ENCODE measurements at places on chromosomes 3 and 15. TPM values are rescaled to one million over a fixed set of nuclear protein-coding genes. Genes with fewer than 3 reads are reported as not detected.
A peak's percentile ranks its signal among the peaks of the same experiment; 100 is the strongest.

DNA sequence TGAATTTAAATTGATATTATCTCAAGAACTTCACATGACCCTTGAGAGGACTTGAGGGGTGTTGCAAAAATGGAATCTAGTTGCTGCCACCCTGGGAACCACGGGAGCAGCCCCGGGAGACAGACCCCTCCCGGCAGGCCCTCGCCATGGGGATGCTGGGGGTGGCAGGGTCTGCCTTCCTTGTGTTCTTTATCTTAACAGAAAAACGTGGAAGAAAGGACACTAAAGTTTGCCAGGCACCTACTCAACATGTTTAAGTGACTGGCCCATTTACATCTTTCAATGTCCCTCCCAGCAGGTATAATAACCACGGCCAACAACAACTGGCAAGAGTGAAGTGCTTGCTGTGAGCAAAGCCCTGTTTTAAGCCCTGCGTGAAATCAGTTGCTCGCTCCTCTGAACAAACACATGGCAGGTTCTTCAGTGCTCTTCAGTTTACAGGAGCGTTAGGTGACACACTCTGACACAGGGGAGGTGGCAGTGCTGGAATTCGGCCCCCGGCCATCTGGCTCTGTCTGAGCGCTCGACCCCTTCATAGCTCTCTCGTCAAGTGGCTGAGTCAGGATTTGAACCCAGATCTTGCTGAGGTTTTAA, 112.5 kb downstream of the ASB7 start:
- H3K4me3 ChIP-seq = no peak overlapping the region
- no peak overlapping the region for H3K27ac ChIP-seq
- no peak for DNase-seq

DNA sequence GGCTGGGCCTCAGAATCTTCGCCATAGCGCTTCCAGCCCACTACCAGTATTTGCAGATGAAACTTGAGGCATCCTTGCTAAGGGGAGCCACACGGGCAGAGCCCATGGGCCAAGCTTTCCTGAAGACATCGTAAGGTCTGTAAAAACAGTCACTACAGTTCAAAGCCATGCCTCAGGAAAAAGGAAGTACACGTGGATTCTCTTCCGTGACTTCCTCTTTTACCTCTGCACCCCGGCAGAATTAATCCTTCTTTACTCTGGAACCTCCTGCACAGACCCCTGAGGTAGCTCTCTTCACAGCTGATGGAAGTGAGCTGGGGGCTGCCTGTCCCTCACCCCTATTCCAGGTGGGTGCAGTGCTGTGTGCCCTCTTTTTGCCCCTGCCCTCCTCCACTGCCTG, 129.2 kb downstream of the CHDH start:
- H3K27ac ChIP-seq = no peak overlapping the region
- peaks cover 4% of the 10 kb centered on the region for H3K4me1 ChIP-seq
- H3K27me3 ChIP-seq = no peaks in the 10 kb centered on the region
- no peak overlapping the region for H3K4me3 ChIP-seq
- no peak for DNase-seq

DNA sequence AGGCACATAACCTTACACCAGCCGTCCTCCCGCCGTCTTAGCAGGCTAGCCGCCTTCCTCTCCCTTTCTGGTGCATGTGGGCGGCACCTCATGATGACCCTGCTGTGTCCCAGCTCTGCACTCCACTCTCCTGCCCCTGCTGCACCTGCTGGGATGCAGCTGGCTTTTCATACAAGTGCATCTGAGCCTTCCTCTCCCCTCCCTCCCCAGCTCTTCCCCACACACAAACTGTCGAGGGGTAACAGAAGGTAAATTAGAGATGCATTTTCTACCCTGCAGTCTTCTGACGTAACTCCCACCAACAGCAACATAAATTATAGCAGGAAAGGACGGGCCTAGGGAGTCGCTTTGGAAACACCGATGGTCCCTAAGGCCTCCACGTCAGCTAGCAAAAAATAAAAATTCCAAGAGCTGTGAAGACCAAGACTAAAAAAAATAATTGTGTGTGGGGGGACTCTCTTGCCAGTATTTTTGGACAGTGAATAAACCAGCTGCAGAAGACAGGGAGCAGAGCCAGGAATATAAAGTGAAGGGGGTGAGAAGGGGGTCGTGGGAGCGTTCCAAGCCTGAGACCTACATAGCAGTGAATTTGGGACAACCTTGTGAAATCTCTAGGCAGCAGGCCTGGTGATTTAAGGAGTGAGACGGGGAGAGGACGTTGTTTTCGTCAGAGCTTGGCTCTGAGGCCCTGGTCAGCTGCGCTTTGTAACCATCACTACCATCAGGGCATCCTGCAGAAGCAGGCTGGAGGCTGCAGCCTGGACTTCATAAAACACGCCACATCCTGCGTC, 216.2 kb downstream of the ADAMTS17 start:
- no peak for DNase-seq
- no peaks in the 10 kb centered on the region for H3K27me3 ChIP-seq

DNA sequence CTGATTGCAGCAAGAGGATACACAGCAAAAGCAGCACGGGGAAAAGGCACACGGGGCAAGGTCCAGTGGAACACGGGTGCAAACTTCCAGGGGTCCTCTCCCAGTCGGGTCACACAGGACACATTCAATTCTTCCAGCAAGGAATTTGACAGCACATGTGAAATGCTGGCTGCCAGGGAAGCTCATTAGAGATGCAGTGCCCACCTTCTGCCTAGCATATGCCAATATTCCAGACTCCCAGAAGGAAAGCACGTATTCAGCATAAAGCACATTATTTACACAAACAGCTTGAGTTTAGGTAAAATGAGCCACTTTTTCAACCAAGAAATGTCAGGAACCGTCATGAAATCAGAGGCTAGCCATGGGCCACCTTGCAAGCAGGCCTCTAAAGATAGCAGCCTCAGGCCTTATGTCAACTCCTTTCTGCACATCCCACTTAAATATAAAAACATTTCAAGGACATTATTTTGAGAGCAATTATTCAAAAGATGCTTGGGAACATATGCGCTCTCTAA, 19.3 kb downstream of the MYO5C start:
- no peak overlapping the region for H3K27ac ChIP-seq
- no peaks in the 10 kb centered on the region for H3K36me3 ChIP-seq
- H3K4me3 ChIP-seq = no peak overlapping the region
- no peaks in the 10 kb centered on the region for H3K4me1 ChIP-seq
- DNase-seq = no peak

- no peak for DNase-seq
- no peak overlapping the region for H3K4me3 ChIP-seq
- no peaks in the 10 kb centered on the region for H3K27me3 ChIP-seq
- no peaks in the 10 kb centered on the region for H3K36me3 ChIP-seq
- peaks cover 40% of the 10 kb centered on the region for H3K4me1 ChIP-seq
- H3K27ac ChIP-seq = no peak overlapping the region
These were observed 117.8 kb downstream of the XXYLT1 start for GRCh38 chr3:195153130-195153529.

Gene EPHB1
- 2.1 TPM for total RNA-seq

DNA sequence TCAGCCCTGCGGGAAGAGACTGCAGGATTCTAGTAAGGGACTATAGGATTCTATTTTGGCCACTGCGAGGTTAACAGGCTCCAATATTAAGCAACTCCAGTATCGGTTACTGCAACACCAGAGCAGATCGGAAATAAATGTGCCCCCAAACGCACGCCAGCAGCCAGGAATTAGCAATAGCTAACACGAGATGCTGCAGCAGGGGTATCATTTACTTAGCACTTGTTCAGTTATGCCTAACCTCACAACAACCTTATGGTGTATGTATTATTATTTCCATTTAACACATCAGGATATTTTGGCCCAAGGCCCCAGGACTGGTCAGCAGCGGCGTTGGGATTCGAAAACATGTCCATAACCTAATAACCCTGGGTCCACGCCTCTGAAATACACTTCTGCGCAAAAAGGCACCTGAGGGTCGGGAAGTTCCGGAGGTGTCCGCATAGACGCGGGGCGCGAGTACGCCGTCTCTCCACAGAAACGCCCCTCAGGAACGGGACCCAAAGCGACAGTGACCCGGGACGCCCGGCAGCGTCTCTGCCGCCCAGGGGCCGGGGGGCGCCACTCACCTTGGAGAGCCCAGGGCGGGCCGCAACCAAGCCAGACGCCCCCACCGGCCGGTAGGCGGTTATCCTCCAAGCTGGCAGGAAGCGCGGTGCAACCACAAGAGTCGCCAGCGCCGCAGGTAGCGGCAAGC, 681 bp downstream of the PIK3CB start:
- H3K4me3 ChIP-seq = peak overlapping the region; percentile 95
- peak overlapping the region; percentile 75 for H3K27ac ChIP-seq
- no peaks in the 10 kb centered on the region for H3K27me3 ChIP-seq
- H3K36me3 ChIP-seq = no peaks in the 10 kb centered on the region

GRCh38 chr3:58135712-58136543, 74.8 kb downstream of the DNASE1L3 start:
- DNase-seq = no peak
- H3K4me3 ChIP-seq = no peak overlapping the region
- no peaks in the 10 kb centered on the region for H3K4me1 ChIP-seq
- no peak overlapping the region for H3K27ac ChIP-seq

Gene DUOXA2
- total RNA-seq = not detected

Gene ACKR2
- total RNA-seq = not detected

Gene NEK11
- 3.3 TPM for total RNA-seq

DNA sequence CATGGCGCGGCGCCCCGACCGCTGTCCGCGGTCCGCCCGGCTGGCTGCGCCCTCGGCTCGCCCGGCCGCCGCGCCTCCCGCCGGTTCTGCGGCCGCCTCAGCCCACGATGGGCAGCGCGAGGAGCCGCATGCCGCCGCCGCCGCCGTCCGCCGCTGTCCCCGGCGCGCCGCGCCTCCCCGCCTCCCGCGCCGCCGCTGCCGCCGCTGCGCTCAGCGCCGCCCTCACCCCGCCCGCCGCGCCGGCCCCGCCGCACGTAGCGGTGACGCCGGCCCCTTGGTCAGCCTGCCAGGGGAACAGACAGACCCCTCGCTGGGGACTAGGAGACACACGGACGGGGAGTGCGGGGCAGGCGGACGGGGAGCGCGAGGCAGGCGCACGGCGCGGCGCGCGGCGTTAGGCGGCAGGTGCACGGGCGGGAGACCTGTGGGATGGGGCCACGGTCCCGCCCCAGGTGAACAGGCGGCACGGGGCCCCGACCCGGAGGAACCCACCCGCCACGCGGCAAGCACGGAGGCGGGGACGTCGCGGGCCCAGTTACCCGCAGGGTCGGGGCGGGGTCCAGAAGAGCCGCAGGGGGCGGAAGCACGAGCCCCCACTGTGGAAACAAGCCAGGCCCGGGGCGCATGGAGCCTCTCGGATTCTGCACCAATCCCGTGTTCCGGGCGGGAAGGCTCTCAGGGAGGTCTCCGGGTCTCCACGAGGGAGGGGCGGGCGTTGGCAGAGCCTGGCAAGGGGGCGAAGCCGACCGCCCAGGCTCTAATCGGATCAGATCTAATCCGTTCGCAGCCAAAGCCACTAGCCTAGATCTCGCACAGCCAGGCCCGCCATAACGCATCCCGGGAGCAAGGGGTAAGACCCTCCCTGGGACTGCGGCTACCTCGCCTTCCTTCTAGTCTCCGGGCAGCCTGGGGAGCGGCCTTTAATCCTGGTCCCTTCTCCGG, at the start of gene CSPG5:
Gene CSPG5 (minus strand): TSS at position 175 of the 942 bp plus-strand sequence. CDS start 172 bp downstream, at position 3.
- peaks cover 12% of the 10 kb centered on the region for H3K27me3 ChIP-seq
- H3K36me3 ChIP-seq = no peaks in the 10 kb centered on the region
- peak; percentile 7 for DNase-seq
- H3K4me3 ChIP-seq = no peak within 1 kb of the TSS
- no peak within 1 kb of the TSS for H3K27ac ChIP-seq

GRCh38 chr15:26083457-26083856, 220.3 kb upstream of the ATP10A start:
- no peak for DNase-seq
- peaks cover 5% of the 10 kb centered on the region for H3K4me1 ChIP-seq
- no peaks in the 10 kb centered on the region for H3K36me3 ChIP-seq
- no peak overlapping the region for H3K27ac ChIP-seq
- H3K27me3 ChIP-seq = no peaks in the 10 kb centered on the region
- H3K4me3 ChIP-seq = no peak overlapping the region

- no peaks in the 10 kb centered on the region for H3K36me3 ChIP-seq
- no peak overlapping the region for H3K4me3 ChIP-seq
- H3K4me1 ChIP-seq = no peaks in the 10 kb centered on the region
- no peak for DNase-seq
- no peaks in the 10 kb centered on the region for H3K27me3 ChIP-seq
These were observed 68.5 kb downstream of the TMCO5A start for GRCh38 chr15:38002883-38003477.

Gene CORO2B
- not detected for total RNA-seq

DNA sequence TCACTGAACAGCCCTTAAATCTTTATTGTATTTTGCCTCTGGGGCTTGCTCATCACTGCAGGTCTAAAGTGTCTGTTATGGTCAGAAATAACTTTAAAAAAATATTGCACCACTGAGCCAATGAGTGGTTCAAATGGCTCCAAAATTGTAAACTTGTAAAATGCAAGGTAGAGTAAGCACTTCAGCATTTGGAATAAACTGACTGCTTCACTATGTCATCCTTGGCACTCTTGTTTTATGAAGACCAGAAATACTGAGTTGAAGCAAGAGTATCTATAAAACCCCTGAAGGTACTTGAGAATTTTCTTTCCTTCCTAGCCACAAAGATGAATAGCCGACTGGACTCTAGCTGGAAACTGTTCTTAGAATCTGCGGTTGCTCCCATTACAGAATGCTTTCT, 390.3 kb upstream of the DPH6 start:
- no peaks in the 10 kb centered on the region for H3K36me3 ChIP-seq
- no peaks in the 10 kb centered on the region for H3K4me1 ChIP-seq
- H3K27me3 ChIP-seq = no peaks in the 10 kb centered on the region
- H3K27ac ChIP-seq = no peak overlapping the region

DNA sequence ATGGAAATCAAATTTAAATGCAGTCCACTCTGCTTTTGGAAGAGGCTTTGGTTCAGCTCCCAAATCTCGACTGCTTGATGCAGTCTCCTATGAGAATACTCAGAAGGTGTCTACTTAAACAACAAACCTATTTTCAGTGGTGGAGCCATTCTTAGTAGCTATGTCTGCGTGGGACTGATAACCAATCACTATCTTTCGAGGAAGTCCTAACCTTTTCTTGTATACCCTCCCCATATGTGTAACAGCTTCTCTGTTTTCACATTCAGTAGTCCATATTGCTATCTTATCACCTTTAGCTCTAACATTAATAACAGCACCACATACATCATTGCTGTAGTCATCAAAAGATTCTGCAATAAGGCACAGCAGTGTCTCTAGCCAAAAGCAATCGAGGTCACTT, 333.0 kb upstream of the ATP11B start:
- no peak overlapping the region for H3K27ac ChIP-seq
- no peaks in the 10 kb centered on the region for H3K27me3 ChIP-seq
- no peak overlapping the region for H3K4me3 ChIP-seq
- no peak for DNase-seq
- H3K36me3 ChIP-seq = no peaks in the 10 kb centered on the region
- H3K4me1 ChIP-seq = no peaks in the 10 kb centered on the region

DNA sequence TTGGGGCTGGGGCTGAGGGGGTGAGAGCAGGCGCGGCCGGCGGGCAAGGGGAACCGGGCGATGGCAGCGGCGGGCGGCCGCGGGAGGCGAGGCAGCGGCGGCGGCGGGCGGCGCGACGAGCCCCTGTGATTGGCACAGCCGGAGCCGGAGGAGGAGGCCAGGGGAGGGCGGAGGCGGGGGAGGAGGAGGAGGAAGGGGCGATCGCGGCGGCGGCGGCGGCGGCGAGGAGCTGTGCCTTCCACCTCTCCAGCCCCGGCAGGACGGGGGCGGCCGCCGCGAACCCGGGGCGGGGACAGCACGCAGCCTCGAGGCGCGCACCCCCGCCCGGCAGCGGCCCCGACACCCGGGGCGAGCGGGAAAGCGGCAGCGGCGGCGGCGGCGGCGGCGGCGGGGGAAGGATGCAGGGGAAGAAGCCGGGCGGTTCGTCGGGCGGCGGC, at the start of gene SLCO3A1:
Gene SLCO3A1 (plus strand): TSS at position 198 of the 437 bp plus-strand sequence.
- H3K36me3 ChIP-seq = no peaks in the 10 kb centered on the region
- no peaks in the 10 kb centered on the region for H3K27me3 ChIP-seq
- H3K27ac ChIP-seq = peak within 1 kb of the TSS; percentile 82
